Right kidney (tissue), 9 donors: ENCODE measurements at places on chromosomes 11 and 22.
A peak's percentile ranks its signal among the peaks of the same experiment; 100 is the strongest.

DNA sequence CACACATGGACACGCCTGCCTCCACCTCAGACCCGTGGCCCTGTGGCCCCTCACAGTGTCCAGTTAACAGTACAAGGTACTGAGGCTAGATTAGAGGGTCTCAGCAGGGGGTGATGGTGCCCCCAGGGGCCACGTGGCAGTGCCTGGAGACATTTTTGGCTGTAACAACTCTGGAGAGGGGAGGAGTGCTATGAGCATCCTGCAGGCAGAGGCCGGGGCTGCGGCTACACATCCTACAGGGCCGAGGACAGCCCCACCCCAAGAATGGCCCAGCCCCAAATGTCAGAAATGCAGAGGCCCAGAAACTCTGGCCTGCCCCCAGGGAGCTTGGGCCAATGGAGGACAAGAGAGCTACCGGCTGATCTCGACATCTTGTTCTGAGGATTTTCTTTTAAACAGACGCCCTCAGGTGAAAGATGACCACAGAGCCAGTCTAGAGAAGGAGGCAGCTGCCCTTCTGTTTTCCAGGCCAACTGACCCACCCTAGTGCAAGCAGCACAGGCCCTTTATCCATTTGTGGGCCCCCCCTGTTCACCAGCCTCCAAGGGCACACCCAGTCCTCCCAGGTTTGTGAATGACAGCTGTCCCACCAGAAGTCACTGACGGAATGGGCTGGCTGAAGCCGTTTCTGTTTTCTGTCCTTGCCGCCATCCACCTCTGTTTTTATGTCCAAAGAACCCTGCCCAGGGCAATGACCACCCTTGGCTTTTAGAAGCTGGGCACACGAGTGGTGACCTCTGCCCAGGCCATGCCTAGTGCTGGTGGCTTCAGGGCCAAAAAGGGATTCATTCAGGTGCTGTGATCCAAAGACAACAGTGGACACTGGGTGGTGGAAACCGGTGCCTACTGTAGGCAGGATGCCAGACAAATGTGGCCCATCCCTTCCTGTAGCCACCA lies 85.2 kb upstream of the LINC01488 start:
- DNase-seq, result no peak

DNA sequence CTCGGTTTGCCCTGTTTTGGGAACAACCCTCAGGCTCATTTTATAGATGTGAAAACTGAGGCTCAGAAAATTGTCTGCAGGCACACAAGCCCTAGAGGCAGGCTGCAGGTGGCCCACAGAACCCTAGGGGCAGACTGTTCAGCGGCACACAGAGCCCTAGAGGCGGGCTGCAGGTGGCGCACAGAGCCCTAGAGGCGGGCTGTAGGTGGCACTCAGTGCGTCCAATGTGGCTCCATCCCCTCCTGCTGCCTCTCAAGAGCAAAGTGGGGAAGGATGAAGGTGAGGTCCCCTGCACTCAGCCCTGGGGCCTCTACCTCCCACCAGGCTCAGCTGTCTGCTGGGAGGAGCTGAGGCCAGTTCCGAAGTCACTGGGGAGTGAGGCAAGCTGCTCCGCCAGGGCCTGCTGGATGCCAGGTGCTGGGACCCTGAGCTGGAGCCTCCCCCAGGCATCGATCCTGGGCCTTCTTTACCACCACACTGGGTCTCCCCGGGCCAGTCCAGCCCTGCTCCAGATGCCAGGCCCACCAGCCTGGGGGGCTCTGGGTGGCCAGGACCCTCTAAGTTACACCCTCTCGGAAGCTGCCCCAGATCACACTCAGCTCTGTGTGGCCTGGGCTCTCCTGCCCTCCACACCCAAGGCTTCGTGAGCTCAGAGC lies 2.3 kb downstream of the ACY3 start:
- DNase-seq, result no peak

DNA sequence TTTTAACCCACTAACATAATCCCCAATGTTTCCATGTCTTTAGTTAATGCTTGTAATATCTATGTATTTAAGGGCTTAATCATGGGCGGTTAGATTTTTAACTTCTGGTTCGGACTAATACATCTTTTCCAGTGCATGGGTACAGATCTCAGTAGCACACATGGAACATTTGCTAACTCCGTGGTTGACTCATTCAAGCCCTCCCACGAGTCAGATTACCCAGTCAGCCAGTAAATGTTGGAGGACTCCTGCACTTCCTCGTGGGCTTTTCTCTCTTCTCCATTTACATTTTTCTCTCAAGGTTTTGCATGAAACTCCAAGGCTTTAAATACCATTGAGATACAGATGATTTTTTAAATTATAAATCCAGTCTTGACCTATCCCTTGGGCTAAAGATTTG lies 313.9 kb downstream of the ST3GAL4 start:
- DNase-seq, result no peak

GRCh38 chr11:82682003-82682751 lies 51.5 kb downstream of the FAM181B start:
- DNase-seq, result peak; percentile 63

GRCh38 chr11:65873318-65874156 lies 937 bp upstream of the EFEMP2 start:
- DNase-seq, result peak; percentile 94

DNA sequence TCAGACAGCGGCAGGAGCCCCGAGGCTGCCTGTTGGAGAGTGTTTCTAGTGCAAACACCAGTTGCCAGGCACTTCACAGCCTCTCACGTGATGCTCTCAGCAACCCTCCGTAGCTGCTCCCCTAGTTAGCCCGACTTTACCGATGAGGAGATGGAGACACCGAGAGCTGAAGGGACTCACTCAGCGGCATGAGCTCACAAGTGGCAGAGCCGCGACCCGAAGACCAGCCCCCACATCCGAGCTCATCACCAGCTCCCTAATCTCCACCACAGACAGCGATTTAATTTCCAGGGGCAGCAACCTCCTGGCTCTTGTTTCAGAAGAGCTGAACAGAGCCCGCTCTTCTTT lies 28.7 kb upstream of the RTL6 start:
- DNase-seq, result no peak
